Cardiac muscle cell (in vitro differentiated cells and primary cell): ENCODE measurements at places on chromosomes 12 and 14.
A peak's percentile ranks its signal among the peaks of the same experiment; 100 is the strongest.

DNA sequence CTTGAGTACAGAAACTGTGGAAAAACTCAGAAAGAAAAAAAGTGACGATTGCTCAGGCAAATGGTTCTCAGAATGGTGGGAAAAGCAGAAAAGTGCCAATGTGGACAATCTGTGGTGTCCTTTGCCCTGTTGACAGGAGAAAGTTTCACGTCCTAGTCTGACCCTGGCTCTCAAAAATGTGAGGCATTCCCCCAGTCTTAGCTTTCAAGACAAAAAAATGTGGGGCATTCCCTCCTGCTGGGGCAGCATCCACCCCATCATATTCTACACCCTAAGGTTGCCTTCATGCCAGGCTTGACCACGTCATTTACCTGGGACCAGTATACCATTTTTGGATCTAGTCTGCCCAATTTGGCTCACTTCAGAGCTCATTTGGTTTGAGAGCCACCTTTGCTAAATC lies 20.7 kb upstream of the ANAPC7 start:
- DNase-seq: no peak

- no peak for DNase-seq
Measured at GRCh38 chr12:48819986-48820725, 1.9 kb downstream of the CACNB3 start.

GRCh38 chr14:95776798-95777534 lies 63.0 kb upstream of the TCL1A start:
- DNase-seq: no peak

GRCh38 chr12:130480231-130480630 lies 142.5 kb downstream of the PIWIL1 start:
- no peak for DNase-seq

- DNase-seq: peak; percentile 68
Measured at GRCh38 chr14:51004801-51005526, 60.7 kb upstream of the PYGL start.

- DNase-seq: no peak
Measured at GRCh38 chr12:29024117-29024516, 125.0 kb upstream of the FAR2 start.

- peak; percentile 87 for DNase-seq
Measured at GRCh38 chr12:12661086-12661856, 34.7 kb downstream of the GPR19 start.

GRCh38 chr12:75592086-75592485 lies 80.7 kb upstream of the KRR1 start:
- no peak for DNase-seq

- DNase-seq: no peak
Measured at GRCh38 chr14:49908433-49908782, 15.5 kb downstream of the ARF6 start.

DNA sequence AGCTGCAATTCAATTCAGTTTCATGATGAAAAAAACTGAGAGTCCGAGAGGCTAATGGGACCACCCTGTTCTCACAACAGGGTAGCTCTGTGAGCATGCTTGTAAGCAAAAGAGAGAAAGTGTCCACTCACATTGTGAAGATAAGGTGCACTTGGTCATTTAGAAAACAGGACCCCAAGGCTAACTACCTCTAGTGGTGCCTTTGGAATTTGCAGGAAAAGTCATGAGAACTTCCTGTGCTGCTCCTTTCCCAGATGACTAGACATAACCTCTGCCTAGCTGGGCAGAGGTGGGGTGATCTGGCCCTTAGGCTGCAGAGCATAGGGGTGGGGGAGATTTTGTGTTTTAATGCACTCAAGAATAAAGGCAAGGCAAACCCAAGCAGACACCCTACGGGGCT lies 118.9 kb downstream of the STAB2 start:
- DNase-seq: no peak

- DNase-seq: peak; percentile 19
Measured at GRCh38 chr14:76514213-76514998, 138.5 kb downstream of the ESRRB start.

GRCh38 chr12:56581418-56582145 lies 48.5 kb downstream of the BAZ2A start:
- DNase-seq: no peak

GRCh38 chr12:77299910-77300669 lies 234.7 kb upstream of the E2F7 start:
- DNase-seq: peak; percentile 47

DNA sequence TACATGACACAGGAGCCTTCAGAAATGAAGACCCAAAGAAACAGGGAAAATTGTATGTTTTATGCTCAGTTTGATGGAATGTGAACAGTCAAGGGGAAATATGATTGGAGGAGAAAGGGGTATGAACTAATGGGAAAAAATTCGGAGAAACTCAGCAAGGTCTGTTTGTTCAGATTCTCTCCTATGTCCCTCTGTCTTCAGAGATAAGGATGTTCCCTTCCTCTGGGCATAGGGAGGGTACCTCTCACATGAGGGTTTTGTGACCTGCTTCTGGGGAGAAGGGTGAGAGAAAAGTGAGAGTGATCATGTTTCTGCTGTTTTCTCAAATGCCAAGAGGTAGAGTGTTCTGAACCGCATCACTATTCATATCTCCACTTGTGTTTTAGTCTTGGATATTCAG lies 26.6 kb upstream of the LIMA1 start:
- DNase-seq: no peak

- no peak for DNase-seq
Measured at GRCh38 chr12:95693689-95694088, 96.9 kb downstream of the NTN4 start.

- no peak for DNase-seq
Measured at GRCh38 chr12:131835616-131836171, 7.5 kb downstream of the MMP17 start.

DNA sequence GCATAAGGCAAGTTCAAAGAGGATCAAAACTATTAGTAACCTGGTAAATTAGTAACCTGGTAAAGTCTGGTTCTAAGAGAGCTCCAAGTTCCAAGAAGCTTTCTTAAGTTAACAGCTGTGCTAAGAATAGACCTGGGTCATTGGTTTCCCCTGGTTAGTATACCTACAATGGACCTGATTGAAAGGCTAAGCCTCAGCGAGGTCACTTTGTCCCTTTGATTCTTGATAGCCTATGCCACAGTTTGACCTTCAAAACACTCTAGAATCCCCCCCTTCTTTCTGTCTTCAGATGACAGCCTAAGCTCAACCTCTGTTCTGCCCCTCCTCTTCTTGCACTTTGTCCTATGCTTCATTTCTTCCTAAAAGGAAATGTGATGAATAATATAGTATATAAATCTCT lies 53.0 kb downstream of the LLPH start:
- DNase-seq: no peak

DNA sequence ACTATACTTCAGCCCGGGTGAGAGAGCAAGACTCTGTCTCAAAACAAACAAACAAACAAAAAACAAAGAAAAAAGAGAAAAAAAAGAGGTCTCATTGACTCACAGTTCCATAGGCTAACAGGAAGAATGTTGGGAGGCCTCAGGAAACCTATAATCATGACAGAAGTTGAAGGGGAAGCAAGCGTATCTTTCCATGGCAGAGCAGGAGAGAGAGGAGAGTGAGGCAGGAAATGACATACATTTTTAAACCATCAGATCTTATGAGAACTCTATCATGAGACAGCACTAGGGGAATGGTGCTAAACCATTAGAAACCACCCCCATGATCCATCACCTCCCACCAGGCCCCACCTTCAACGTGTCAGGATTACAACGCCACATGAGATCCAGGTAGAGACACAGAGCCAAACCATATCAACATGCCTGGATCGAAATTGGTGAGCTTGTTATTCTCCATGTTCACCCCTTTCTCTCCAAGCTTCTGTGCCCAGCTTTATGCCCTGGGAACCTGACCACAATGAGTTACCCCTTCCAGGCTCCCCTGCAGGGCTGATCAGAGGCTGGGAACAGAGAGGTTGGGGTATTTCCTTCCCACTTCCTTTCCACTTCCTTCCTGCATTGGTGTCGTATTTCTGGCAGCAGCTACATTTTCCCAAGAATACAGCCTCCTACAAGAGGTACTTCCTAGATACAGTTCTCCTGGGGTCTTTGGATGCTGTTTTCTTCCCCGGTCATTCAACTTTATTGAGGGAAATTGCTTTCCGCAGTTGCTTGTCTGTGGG lies 219.3 kb upstream of the FLRT2 start:
- DNase-seq: no peak

- DNase-seq: no peak
Measured at GRCh38 chr12:54463484-54463883, 9.9 kb downstream of the GTSF1 start.

DNA sequence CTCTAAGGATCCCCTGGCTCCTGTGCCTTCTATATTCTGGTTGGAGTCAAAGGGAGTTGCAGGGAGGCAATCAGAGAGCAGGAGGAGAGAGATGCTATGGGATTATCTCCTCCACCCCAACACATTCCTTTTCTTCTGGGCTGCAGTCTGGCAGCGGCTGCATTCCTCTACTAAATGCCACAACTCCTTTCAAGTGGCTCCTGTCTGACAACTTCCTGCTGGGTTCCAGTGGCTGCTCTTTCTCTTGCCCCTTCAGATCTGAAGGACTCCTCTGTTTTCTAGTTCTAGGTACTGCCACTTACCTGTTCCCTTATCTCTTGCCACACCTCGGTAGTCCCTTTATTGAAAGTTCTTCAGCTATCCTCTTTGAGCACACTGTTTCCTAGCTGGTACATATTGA lies 425.0 kb downstream of the SNAPC1 start:
- no peak for DNase-seq

- DNase-seq: no peak
Measured at GRCh38 chr14:71687166-71687831, 244.9 kb upstream of the RGS6 start.

- DNase-seq: no peak
Measured at GRCh38 chr12:111067498-111067897, 147.1 kb upstream of the MYL2 start.

GRCh38 chr12:108752387-108752786 lies 21.1 kb upstream of the CORO1C start:
- peak; percentile 62 for DNase-seq

DNA sequence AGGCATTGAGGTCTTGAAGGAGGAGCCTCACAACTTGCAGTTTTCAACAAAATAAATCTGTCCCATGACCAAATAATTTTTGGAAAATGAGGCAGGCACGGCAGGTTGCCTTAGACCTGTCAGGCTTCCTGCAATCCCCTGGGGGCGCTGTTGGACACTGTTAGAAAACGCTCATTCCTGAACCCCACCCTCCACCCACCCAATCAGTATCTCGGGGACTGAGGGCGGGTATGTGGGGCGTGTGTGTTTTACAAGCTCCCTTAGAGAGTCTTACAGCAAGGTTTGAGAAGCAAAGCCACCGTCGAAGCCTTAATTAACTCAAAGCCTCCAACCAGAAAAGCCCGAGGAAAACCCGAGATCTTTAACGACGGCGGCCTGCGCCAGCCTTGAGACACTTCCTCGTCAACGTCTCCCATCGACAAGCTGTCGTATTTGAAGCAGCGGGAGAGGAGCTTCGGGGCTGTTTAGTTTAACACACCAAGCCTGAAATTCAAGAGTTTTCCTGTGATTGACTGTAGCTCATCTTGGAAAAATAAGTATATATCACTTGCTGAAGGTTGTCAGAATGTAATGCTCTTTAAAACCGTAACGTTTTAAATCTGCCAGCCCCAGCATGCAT lies 123.0 kb downstream of the GLT1D1 start:
- DNase-seq: peak; percentile 59

DNA sequence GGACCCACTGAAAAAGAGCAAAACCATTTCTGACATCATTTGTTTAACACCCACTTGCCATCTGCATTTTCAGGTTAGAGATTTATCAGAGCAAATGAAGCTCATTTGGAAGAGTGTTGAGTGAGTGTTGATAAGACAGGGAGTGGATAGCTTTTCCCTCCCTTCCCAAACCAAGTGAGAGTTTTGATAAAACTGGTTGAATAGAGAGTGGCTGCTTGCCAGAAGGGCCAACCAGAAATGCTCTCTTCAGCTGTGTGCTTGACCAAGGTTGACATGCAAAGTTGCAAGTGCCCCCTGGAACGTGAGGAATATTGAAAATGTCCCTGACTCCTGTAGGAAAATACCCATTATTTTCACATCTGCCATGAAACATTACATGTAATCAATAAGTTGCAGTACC lies 1487.0 kb upstream of the FLRT2 start:
- DNase-seq: peak; percentile 89

DNA sequence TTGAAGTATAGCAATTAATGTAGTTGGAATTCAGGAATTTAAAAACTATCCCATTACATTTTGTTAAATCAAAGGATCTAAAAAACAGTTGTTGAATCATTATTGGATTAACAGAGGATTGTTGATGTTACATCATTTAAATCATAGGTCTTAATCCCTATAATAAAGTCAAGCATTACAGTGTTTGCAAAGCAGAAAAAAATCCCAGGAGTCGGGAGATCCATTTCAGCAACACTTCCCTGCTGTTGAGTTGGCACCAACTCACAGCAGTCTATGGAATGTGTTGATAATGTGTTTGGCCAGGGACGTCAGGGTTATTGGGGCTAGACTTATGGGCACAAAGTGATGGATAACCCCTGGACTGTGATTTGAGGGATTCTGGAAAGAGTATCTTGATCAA lies 99.1 kb upstream of the TMTC1 start:
- peak; percentile 17 for DNase-seq

GRCh38 chr12:24280056-24280842 lies 330.8 kb upstream of the SOX5 start:
- no peak for DNase-seq

GRCh38 chr14:59096303-59096702 lies 92.2 kb upstream of the DAAM1 start:
- no peak for DNase-seq

GRCh38 chr12:124898200-124898922 lies 16.1 kb downstream of the UBC start:
- DNase-seq: no peak

GRCh38 chr12:6871052-6871957 lies 1.8 kb downstream of the SPSB2 start:
- peak; percentile 21 for DNase-seq

DNA sequence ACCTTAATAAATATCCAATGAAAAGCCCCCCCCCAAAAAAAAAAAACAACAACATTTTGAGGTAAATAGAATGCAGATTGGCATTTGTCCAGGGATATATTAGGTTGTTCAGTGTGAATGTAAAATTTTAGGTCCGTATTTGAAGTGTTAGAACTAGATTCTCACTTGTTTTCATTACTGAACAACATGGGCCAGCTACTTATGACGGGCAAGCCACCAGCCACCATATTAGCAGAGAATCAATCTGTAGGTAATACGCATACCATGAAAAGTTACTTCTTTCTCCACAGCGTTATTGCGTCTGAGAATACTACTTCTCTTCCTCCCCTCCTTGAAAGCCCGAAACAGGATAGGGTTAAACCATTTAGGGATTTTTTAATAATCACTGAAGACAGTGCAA lies 5.4 kb downstream of the FLRT2 start:
- no peak for DNase-seq

DNA sequence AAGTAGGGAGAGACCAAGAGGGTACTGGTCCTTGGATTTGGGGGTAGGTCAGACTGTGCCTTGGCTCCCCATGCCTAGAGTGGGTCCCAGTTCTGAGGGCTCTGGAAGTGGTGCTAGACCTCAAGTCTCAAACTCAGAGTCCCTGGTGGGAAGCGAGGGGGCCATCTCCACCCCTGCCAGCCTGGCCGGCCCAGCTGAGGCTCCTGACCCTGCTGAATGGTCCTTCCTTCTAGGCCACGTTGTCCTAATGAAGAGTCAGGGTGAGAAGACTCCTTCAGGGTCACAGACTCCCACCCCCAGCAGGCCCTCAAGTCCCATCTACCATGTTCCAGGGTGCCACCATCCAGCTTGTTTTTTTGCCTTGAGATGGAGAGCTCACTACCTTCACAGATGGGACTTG lies 12.9 kb downstream of the SERPINA6 start:
- no peak for DNase-seq
